ENCODE measurements at places on chromosomes 6 and 20. TPM values are rescaled to one million over a fixed set of nuclear protein-coding genes. Genes with fewer than 3 reads are reported as not detected.

Gene TREML1
- total RNA-seq = not detected

DNA sequence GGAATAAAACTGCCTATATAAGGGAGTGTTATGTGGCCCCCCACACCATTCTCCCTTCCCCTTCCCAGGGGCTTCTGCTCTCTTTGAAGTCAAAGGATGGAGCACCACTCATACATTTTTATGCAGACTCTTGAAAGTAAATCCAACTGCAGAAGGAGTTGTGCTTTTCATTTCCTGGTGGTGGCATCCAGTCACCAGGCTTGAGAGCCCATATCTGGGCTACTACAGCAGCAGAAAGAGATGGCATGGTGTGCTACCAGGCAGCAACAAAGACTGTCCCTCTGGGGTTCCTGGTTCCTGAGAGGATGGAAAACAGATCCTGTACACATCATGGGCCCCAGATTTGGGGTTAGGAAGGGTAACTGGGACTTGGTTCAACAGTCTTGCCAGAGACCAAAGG, 226.4 kb downstream of the CLIC5 start:
- H3K27ac ChIP-seq = no peak overlapping the region
- peaks cover 16% of the 10 kb centered on the region for H3K4me1 ChIP-seq
- no peak overlapping the region for H3K4me3 ChIP-seq
- no peaks in the 10 kb centered on the region for H3K27me3 ChIP-seq
- no peak for DNase-seq

Gene PDSS2
- total RNA-seq = 12.1 TPM

Gene ANKS1A
- total RNA-seq = 9.2 TPM

Gene OXT
- 1.8 TPM for total RNA-seq

DNA sequence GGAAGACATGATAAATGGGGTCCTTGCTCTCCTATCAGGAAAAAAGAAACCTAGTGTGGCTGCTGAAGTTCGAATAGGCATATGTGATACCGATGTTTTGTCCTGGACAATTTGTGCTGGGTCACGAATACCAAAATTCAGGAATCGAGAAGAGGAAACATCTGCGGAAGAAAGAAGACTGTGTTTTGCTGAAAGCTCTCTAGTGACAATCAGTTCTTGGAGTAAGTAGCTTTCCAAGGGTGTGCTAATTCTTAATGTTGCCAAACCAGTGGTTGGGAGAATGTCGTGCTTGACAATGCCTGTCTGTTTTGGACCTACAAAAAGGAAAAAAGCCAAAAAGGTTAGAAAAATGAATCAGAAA, 956.1 kb downstream of the PHF3 start:
- no peak overlapping the region for H3K4me3 ChIP-seq
- no peaks in the 10 kb centered on the region for H3K4me1 ChIP-seq

GRCh38 chr6:36422714-36423100, 19.9 kb downstream of the PXT1 start:
- H3K4me1 ChIP-seq = peaks cover 22% of the 10 kb centered on the region
- no peaks in the 10 kb centered on the region for H3K36me3 ChIP-seq
- H3K27me3 ChIP-seq = no peaks in the 10 kb centered on the region

- H3K4me3 ChIP-seq = no peak overlapping the region
- no peaks in the 10 kb centered on the region for H3K4me1 ChIP-seq
- DNase-seq = no peak
- no peak overlapping the region for H3K27ac ChIP-seq
- H3K27me3 ChIP-seq = peaks cover 12% of the 10 kb centered on the region
- no peaks in the 10 kb centered on the region for H3K36me3 ChIP-seq
These were observed 71.7 kb upstream of the MAP3K4 start for GRCh38 chr6:160919723-160920440.

GRCh38 chr6:79669766-79670165, 38.6 kb downstream of the SH3BGRL2 start:
- H3K4me3 ChIP-seq = no peak overlapping the region
- H3K27me3 ChIP-seq = no peaks in the 10 kb centered on the region
- DNase-seq = no peak
- H3K27ac ChIP-seq = no peak overlapping the region
- H3K36me3 ChIP-seq = no peaks in the 10 kb centered on the region

GRCh38 chr6:50907565-50907964, 88.9 kb downstream of the TFAP2B start:
- H3K4me1 ChIP-seq = no peaks in the 10 kb centered on the region
- H3K27me3 ChIP-seq = no peaks in the 10 kb centered on the region
- no peaks in the 10 kb centered on the region for H3K36me3 ChIP-seq
- DNase-seq = no peak

DNA sequence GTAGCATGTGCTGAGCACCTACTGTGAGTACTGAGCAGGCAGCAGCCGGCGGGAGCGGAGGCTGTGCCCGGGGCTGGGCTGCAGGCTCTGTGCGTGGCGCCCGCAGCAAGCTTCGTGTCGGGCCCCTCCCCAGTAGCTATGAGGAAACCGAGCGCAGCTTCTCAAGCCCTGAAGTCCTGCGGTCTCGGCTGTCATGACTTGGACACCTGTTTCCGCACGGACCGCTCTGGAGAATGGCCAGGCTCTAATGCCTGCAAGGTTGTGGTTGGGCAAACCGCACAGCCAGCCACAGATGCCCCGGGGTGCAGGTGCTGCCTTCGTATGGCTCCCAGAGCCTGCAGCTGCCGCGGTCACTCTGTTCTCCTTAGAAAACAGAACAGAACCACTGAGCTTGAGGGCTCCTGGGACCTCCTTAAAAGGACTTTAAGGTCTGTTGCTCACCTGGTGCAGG, 33.7 kb downstream of the PYGB start:
- H3K27ac ChIP-seq = no peak overlapping the region
- no peaks in the 10 kb centered on the region for H3K4me1 ChIP-seq
- peaks cover 7% of the 10 kb centered on the region for H3K36me3 ChIP-seq
- DNase-seq = no peak
- no peak overlapping the region for H3K4me3 ChIP-seq

DNA sequence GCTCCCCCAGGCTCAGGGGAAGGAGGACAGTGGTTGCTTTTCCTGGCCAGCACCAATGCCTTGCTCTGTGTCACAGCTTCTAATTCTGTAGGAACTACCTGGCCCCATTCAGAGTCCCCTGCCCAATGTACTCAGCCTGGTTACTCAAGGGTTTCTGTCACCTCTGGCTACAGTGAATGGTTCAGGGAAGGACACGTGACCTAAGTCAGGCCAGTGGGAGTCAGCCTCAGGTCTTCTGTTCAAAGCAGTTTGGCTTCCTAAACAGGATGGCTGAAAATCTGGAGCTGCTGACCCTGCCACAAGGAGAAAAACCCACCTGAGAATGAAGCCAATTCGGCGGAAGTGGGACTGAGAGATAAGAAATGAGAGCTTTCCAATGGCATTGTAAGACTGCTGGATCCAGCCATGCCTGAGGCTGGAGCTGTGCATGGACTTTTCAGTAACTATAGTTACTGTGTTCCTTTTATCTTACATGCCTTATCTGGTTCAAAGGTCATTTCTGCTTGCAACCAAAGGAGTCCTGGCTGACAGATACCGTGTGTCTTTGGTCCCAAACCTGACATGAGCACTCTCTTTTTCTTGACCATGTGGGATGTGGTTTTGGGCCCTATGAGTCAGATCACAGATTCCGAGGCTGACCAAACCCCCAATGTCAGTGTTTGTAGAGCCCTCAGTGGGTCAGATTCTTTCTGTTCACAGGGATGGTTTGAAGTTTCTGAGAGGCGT, 104.3 kb downstream of the SULF2 start:
- H3K27me3 ChIP-seq = no peaks in the 10 kb centered on the region
- no peaks in the 10 kb centered on the region for H3K36me3 ChIP-seq
- H3K27ac ChIP-seq = no peak overlapping the region
- H3K4me1 ChIP-seq = no peaks in the 10 kb centered on the region

- no peak overlapping the region for H3K4me3 ChIP-seq
- peaks cover 20% of the 10 kb centered on the region for H3K27me3 ChIP-seq
- peak; percentile 3 for DNase-seq
- H3K36me3 ChIP-seq = no peaks in the 10 kb centered on the region
- H3K4me1 ChIP-seq = no peaks in the 10 kb centered on the region
These were observed 205.9 kb downstream of the ZMYND8 start for GRCh38 chr20:47150403-47151152.

Gene RCAN2
- 7.4 TPM for total RNA-seq

Gene EPHA7
- not detected for total RNA-seq

DNA sequence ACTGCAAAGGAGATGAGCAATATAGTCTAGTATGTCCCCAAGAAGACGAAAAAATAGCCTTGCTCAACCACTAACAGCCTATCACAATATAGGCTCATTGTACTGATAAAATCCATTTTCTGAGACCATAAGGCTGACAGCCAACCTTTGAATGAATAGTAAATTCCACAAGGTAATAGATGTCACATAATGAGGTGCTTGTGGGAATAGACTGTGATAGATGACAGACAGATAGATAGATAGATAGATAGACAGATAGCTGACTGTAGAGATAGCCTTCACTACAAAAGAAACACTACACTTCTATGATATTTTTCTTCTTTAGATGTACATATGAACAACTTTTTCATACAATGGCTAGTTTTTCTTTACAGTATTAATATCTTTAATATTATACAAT, 760.3 kb upstream of the NRSN1 start:
- no peak overlapping the region for H3K4me3 ChIP-seq
- no peaks in the 10 kb centered on the region for H3K4me1 ChIP-seq
- no peak overlapping the region for H3K27ac ChIP-seq
- H3K27me3 ChIP-seq = no peaks in the 10 kb centered on the region
- DNase-seq = no peak
- H3K36me3 ChIP-seq = no peaks in the 10 kb centered on the region

Gene TRAPPC3L
- total RNA-seq = not detected

DNA sequence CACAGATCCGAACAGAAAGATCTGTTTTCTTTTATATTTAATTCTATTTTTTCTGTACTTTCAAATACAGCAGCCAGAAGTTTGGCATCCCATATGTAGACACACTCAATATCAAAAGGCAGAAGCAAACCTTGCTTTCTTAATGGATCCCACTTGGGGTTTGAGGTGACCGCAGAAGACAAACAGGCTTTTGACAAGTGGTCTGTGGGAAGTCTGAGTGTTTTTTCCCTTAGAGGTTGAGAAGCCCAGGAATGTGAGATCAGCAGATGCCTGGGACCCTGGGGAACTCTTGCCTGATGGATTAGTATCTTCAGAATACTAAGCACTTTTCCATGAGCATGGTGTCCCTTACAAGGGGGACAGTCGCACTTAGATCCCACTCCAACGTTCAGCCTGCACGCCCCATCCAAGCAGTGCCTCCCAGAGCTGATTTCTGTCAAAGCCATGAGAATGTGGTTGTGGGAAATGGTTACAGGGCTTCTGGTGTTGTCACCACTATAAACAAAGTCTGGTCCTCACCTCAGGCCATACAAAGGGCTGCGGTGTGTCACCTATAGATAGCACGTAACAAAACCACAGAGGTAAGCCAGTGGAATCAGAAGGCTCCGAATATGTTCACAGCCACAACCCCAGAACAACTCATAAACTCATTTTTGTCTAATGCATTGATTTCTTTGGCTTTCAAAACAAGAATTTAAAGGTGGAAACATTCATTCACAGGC, 12.7 kb downstream of the IL17F start:
- H3K27ac ChIP-seq = peak overlapping the region; percentile 38
- H3K4me3 ChIP-seq = no peak overlapping the region
- H3K36me3 ChIP-seq = no peaks in the 10 kb centered on the region
- peaks cover 63% of the 10 kb centered on the region for H3K27me3 ChIP-seq
- H3K4me1 ChIP-seq = peaks cover 50% of the 10 kb centered on the region

Measured in activated T-cell treated with anti-CD3 and anti-CD28 coated beads, Interleukin-2, amount 50 U/mL, for 72 hours (primary cell).